ENCODE measurements at places on chromosomes 6 and 20.

- DNase-seq, result no peak
Measured at GRCh38 chr6:4592026-4592425, 184.2 kb upstream of the CDYL start.

DNA sequence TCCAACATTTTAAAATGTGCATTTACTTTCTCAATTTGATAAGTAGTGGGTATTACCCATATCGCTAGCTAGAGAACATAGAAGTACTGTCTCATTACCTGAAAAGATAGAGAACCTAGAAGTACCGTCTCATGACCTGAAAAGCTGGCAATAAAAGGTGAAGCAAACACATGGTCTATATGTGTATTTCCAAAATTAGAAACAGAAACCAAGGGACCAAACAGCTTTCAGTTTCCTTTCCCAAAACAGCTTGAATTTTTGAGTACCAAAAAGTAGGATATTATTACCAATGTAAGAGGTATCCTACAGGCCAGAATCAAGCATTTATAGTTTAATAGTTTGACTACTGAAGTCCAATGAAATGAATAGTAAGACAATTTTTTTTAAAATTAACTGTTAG, 77.2 kb downstream of the KIF13A start:
- DNase-seq, result no peak

DNA sequence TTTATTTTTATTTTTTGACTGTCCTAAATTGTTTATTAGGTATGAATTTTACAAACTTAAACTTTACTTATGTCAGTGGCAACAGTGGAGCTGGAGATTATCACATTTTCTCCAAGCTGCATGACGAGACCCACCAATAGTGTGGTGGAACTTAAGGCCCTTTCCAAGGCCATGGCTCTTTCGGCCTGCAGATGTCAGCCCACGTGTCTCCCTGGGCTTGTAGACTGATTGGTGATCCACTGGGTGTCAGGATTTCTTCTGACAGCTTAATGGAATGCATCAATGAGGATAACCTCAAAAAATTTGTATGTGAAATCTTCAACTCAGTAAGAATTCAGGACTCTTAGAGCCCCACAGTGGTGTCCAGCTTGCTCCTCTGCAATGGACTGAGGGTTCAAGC, 32.3 kb upstream of the OVOL2 start:
- no peak for DNase-seq

DNA sequence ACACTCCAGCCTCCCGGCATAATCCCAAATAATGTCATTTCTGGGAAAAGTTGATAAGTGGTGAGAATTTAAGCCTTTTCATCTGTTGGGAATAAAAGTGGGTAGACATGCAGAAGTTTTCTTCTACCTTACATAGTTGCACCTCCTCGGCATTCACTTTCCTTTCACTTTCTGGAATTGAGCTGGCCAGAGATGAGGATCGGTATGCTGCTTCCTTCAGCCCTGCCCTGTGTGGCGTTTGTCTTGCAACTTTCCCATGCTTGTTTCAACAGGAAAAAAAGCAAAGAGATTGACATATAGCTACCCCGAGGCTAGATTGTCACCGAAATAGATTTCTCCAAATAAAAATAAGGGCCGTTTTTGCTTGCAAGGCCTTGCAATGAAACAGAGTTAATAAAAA, 65.8 kb upstream of the JAG1 start:
- DNase-seq, result no peak

DNA sequence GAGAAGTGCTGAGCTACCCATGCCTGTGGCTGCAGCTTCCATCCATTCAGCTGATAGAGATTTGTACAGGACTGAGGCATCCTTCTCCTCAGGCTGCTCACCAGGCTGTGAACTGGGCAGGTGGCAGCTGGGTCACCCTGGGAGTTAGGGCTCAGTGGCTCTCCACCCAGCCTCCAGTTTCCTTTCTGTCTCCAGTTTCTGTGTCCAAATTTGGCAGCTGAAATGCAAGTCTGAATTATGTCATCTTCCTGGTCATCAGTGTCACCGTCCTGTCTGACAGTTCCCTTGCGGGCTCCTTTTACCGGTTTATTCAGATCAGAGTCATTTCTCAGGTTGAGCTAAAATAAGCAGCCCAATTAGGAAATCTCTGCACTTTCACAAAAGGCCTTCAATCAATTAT, 93.3 kb downstream of the EDN1 start:
- DNase-seq, result no peak

GRCh38 chr20:12947691-12948090, 61.1 kb upstream of the SPTLC3 start:
- DNase-seq, result no peak

DNA sequence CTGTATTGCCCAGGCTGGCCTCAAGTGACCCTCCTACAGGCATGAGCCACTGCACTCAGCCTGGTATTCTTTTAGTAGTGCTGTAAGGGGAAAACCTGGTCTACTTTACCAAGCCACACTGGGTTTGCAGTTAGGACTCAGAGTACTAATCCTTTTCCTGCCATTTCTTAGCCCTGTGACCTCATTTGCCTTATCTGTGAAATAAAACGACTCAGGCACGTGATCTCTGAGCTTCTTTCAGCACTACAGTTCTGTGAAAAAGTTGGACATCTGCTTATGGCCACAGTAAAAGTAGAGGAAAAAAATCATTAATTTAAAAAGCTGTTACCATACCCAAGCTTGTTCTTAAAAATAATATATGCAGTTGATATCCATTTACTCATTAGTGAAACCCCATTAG, 1007.5 kb downstream of the KIF16B start:
- no peak for DNase-seq

DNA sequence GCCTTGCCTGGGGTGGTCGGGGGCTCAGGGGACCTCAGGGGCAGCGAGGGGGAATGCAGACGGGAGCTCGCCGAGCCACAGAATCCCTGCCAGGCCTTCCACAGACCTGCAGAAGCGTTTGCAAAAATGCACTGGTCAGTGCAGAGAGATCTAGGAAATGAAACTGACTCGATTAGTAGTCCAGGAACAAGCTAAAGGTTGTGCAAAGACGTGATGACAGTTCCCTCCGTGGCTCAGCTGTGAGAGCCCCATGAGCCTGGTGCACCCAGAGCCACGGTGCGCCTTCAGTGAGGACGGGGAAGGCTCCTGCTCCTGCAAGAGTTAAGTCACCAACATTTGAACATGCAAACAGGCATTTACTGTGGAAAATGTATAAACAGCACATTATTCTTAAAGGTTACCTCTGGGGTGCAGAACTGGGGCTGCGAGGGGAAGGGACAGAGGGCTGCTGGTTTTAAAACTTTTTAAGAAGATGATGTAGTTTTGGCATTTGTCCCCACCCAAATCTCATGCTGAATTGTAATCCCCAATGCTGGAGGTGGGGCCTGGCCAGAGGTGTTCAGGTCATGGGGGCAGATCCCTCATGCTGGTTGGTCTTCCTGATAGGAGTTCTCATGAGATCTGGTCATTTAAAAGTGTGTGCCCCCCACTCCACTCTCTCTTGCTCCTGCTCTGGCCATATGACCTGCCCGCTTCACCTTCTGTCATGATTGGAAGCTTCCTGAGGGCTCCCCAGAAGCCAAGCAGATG, 147.3 kb downstream of the DLL1 start:
- DNase-seq, result no peak

- no peak for DNase-seq
Measured at GRCh38 chr20:36066777-36067176, 87.8 kb upstream of the EPB41L1 start.

GRCh38 chr6:36805096-36805797, 34.0 kb downstream of the CPNE5 start:
- no peak for DNase-seq

GRCh38 chr20:35702051-35702823, 3.0 kb downstream of the ROMO1 start:
- DNase-seq, result no peak

DNA sequence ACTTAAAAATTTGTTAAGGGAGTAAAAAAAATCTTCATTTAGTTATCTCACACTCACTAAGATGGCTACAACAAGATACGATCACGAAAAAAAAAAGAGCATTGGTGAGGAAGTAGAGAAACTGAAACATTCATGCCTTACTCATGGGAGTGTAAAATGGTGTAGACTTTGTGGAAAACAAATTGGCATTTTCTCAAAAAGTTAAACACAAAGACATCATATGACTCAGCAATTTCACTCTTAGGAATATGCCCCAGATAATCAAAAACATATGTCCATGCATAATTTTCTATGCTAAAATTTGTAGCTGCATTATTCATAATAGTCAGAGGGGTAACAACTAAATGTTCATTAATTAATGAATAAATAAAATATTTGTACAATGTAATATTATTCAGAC, 120.9 kb upstream of the IRAK1BP1 start:
- no peak for DNase-seq

DNA sequence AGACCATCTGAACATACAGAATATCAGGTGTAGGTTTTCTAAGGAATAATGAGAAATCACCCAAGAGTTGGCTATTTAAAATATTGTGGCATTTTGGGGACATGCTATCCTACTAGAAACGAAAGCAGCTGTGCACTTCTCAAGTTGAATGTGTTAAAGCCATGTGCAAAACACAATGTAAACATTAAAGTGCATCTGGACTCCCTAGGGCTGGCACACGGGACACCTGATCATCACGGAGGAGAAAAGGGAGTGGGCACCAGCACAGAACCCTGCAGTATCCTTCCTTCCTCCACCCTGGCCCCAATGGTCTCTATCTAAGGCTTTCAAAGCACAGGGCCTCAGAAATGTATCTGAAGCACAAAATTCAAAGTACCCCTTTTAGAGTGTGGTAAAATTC, 94.3 kb downstream of the INSM1 start:
- DNase-seq, result peak; percentile 10

GRCh38 chr6:49721297-49721696, 8.0 kb upstream of the CRISP2 start:
- DNase-seq, result no peak

DNA sequence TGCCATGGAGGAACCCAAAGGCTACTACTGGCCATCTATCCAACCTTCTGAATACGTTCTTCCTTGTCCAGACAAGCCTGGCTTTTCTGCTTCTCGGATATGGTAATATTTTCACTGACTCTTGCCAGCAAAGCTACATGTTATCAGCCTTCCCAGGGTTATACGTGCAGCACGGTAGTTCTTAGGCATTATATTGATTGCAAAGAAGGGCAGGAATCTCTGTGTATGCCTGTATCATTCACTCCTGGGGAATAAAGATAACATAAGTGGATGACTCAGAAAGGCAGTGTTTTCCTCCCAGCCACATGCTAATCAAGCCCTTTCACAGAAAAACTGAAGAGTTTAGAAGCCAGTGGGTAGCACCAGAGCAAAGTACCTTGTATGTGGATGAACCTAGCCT, 98.7 kb downstream of the ADGRG6 start:
- peak; percentile 30 for DNase-seq

GRCh38 chr6:37704066-37704465, 6.4 kb upstream of the MDGA1 start:
- DNase-seq, result no peak

DNA sequence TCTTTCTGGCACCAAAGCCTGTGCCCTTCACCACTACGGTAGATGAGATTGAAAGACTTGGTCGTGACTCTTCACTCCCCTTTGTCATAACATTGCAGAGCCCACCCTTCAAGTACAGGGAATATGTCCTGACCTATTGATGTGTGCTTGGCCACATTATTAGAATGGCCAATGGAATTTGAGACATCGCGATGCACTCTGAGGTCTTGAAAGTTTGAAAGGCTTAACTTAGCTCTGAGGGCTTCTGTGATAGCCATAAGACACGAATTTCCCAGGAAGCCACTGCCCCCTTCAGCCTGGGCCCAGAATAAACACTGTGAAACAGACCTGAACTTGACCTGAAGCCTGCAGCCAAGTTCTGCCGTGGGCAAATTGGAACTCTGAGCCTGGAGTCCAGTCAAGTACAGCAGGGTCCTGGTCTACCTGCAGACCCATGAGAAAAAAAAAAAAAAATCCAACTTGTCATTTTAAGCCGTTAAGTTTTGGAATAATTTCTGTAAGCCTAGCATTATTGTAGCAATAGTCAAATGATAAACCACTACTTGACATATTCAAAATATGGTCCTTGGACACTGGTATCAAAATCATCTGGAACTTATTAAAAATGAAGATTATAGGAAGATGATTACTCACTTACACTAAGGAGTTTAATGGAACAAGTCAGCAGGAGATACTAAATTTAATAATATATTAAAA, 36.9 kb upstream of the TRAF3IP2 start:
- peak; percentile 83 for DNase-seq

DNA sequence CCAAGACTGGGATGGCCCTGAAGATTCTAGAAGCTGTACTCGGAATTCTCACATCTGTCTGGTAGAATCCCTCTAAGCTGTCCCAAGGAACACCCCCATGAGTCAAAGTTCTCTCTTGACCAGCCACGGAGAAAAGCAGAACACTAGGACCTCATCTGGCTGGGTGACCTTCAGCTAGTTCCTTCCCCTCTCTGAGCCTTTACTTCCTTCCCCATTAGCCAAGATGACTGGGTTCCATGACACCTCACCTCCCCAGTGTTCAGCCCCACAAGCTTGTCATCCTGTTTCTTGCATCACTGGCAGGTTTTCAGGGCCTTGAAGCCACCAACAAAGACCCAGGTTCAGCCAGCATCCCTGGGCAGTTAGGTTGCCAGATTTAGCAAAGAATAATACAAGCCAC, 47.8 kb downstream of the MAFB start:
- DNase-seq, result no peak

GRCh38 chr6:4967301-4968030, 36.4 kb downstream of the RPP40 start:
- no peak for DNase-seq

GRCh38 chr6:32181148-32181702, 2.8 kb downstream of the AGER start:
- no peak for DNase-seq

DNA sequence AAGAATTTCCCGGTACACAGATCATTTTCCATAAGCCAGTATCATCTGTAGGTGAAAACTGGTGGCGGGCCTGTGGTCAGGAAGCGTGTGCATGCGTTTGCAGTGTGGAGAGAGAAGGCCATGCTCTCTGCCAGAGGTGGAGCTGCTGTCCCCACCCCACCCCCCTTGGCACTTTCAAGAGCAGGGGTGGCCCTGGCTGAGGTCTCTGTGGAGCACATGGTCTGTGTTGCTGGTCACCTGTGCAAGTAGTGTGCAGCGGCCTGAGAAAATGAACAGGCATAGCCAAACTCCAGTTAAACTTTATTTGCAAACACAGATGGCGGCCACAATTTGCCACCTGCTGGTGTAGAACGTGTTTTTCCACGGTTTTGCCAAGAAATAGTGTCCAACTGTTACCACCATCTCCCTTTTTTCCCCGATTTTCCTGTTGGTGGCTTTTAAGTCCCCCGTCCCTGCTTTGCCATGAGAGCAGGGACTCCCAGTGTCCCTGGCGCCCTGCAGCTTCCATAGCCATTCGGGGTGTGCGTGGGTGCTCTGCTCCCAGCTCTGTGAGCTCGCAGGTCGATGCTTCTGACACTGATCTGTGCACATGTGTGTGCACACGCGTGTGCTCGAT, 2.5 kb downstream of the ADRM1 start:
- no peak for DNase-seq

DNA sequence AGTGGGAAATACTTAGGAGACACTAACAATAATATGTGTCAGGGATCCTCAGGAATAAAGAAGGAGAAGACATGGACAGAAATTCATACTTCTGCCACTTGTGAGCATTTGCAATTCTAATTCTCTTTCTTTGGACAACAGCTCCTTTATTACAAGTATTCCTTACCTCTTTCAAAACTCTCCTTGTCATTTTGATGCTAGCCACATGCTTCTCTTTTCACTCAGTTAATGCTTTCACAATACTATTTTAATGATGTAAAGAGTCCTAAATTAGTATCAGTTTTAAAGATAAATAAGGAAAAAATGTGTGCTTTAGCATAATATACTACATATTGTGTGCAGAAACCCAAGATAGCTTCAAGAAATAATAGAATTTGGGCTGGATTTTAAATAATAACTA, 62.5 kb downstream of the AHI1 start:
- no peak for DNase-seq

- no peak for DNase-seq
Measured at GRCh38 chr20:42435230-42435629, 754.5 kb downstream of the PTPRT start.
